ENCODE measurements at places on chromosomes 6 and 20.
A peak's percentile ranks its signal among the peaks of the same experiment; 100 is the strongest.

- no peak for DNase-seq
Measured at GRCh38 chr20:15445056-15445840, 1107.8 kb upstream of the FLRT3 start.

GRCh38 chr20:64065062-64065973, 2.3 kb downstream of the TCEA2 start:
- no peak for DNase-seq

GRCh38 chr6:158856261-158856660, 37.1 kb upstream of the EZR start:
- no peak for DNase-seq

- DNase-seq = no peak
Measured at GRCh38 chr6:75171986-75172385, 33.9 kb downstream of the COL12A1 start.

- DNase-seq = no peak
Measured at GRCh38 chr6:1986454-1987243, 258.8 kb downstream of the GMDS start.

- no peak for DNase-seq
Measured at GRCh38 chr6:142444376-142444775, 142.6 kb downstream of the ADGRG6 start.

DNA sequence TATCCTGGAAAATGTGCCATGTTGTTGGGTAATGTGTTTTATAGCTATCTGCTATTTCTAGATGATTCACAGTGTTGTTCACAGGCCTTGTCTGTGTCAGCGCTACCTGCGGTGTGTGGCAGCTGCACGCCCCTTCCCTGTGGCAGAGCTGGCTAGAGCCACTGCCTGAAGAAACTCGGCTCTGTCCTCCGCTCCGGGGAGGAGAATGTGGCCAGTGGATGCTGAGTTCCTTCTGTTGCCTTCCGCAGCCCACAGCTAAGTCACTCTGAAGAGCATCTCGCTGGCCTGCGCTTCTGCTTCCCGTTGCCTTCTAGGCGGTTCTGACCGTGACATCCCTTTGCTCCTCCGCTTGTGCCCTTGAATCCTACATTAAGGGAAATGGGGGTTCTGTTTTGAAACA, 135.1 kb downstream of the PLG start:
- DNase-seq = no peak

- no peak for DNase-seq
Measured at GRCh38 chr6:124974771-124975377, 12.6 kb downstream of the RNF217 start.

- DNase-seq = peak; percentile 55
Measured at GRCh38 chr6:158803733-158804143, 15.4 kb downstream of the EZR start.

GRCh38 chr6:89928604-89929003, 34.3 kb downstream of the GJA10 start:
- peak; percentile 65 for DNase-seq

- no peak for DNase-seq
Measured at GRCh38 chr6:84953111-84953755, 188.8 kb upstream of the TBX18 start.
